ENCODE measurements at places on chromosomes 1 and 21. TPM values are rescaled to one million over a fixed set of nuclear protein-coding genes. Genes with fewer than 3 reads are reported as not detected.

- no peak for DNase-seq
Observed at GRCh38 chr1:205466595-205467220, 10.9 kb upstream of the BLACAT1 start.

The CADM3 gene
- 1.8 TPM for polyA plus RNA-seq

The IFI16 gene
- polyA plus RNA-seq: 113 TPM

DNA sequence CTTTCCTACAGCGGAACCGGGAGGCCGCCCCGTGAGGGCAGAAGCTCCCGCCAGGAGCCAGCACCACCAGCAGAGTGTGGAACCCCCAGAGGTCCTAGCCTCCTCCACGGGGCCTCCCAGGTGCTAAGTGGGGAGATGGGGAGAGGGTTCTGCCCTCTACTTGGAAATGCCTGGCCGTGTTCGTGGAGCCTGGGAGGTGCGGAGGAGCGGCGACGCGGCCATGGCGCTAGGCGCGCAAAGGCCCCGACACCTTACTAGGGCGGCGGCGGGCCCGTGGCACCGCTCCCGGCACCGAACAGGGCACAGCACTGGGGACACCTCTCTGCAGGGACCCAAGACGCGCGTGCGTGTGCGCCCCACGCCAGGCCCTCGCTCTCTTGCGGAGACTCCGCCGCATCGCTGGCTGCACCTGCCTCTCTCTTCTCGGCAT is 1.3 kb upstream of the CACNA1E start:
- no peak for DNase-seq

- DNase-seq: no peak
Observed at GRCh38 chr1:60564916-60565750, 491.6 kb upstream of the C1orf87 start.
